ENCODE measurements at places on chromosomes 4 and X.

GRCh38 chrX:3345281-3346191 lies 916 bp downstream of the MXRA5 start:
- no peaks in the 10 kb centered on the region for H3K36me3 ChIP-seq
- H3K27me3 ChIP-seq, result peaks cover 7% of the 10 kb centered on the region
- no peak overlapping the region for H3K4me3 ChIP-seq
- H3K27ac ChIP-seq, result no peak overlapping the region
- no peak for DNase-seq

DNA sequence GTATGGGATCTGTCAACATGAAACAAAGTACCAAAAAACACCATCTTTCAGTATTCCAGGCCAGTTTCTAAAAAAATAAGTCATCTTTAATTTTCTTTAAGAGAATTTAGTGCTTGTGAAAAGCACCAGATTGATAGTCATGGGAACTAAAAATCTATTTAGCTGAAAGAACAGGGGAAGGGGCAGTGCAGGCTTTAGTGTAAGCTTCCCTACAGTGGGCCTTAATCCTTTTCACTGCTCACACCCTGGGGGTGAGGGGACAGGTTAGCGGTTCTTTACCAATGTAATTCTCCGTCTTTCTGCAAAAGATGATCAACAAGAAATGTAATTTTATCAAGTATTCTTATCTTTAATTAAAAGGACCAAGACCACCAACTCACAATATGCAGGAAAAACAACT lies 47.1 kb downstream of the CHIC2 start:
- peaks cover 17% of the 10 kb centered on the region for H3K36me3 ChIP-seq
- H3K27me3 ChIP-seq, result no peaks in the 10 kb centered on the region
- no peaks in the 10 kb centered on the region for H3K4me1 ChIP-seq
- no peak for DNase-seq
- H3K27ac ChIP-seq, result no peak overlapping the region

GRCh38 chrX:40031911-40032310 lies 65.8 kb downstream of the BCOR start:
- no peak overlapping the region for H3K27ac ChIP-seq
- no peaks in the 10 kb centered on the region for H3K4me1 ChIP-seq
- H3K4me3 ChIP-seq, result no peak overlapping the region
- H3K36me3 ChIP-seq, result no peaks in the 10 kb centered on the region
- H3K27me3 ChIP-seq, result no peaks in the 10 kb centered on the region

DNA sequence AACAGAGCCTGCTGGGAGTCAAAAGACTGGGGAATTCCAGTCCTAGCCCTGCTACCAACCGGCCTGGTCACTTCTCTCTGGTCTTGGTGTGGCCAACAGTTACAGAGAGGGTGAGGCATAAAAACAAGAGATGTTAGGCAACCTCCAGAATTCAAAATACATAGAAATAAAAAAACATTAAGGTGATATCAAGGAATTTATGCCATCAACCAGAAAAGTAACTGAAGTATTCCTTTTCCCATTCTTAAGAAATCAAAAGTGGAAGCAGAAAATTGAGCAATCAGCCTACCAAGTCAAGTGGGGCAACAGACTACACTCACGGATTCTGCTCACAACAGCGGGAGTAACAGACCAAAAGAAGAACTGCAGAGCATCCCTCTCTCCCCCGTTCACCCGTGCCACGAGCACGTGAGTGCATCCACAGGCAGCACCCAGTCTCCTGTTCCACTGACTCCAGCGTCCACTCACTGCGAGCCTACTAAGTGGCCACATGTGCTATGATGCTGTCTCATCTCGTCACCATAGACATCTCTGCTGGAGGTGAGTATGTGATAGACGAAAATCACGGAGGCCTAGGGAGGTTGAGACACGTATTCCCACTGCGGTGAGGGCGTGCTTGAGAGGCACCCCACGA lies 29.3 kb downstream of the AFAP1 start:
- H3K4me1 ChIP-seq, result no peaks in the 10 kb centered on the region
- no peak for DNase-seq
- H3K4me3 ChIP-seq, result no peak overlapping the region
- H3K27ac ChIP-seq, result no peak overlapping the region

- no peak overlapping the region for H3K4me3 ChIP-seq
- H3K36me3 ChIP-seq, result no peaks in the 10 kb centered on the region
- no peak overlapping the region for H3K27ac ChIP-seq
- no peaks in the 10 kb centered on the region for H3K4me1 ChIP-seq
- no peak for DNase-seq
These were observed 286.3 kb upstream of the AGA start for GRCh38 chr4:177728361-177729152.

Measured in activated B cell treated with CpG ODN at 0.5 μM for 24 hours (primary cell).